ENCODE measurements at places on chromosomes 3 and 15. TPM values are rescaled to one million over a fixed set of nuclear protein-coding genes. Genes with fewer than 3 reads are reported as not detected.

The DNAJC17 gene
- 53.9 TPM for polyA plus RNA-seq

The ZNF620 gene
- 1.9 TPM for polyA plus RNA-seq

The ARL14 gene
- polyA plus RNA-seq: 27.4 TPM

The TERC gene
- not detected for polyA plus RNA-seq

The SCAANT1 gene
- not detected for polyA plus RNA-seq

The ZKSCAN7 gene
- polyA plus RNA-seq: 1.5 TPM

The ETV5 gene
- polyA plus RNA-seq: 3.2 TPM

The TBC1D23 gene
- 15.1 TPM for polyA plus RNA-seq

The HRG gene
- not detected for polyA plus RNA-seq

The HCLS1 gene
- 24.6 TPM for polyA plus RNA-seq

The KBTBD8 gene
- polyA plus RNA-seq: 0.62 TPM

The GOLGA8N gene
- polyA plus RNA-seq: 1.8 TPM

The SLCO2A1 gene
- polyA plus RNA-seq: 6.4 TPM

The BBS4 gene
- polyA plus RNA-seq: 14.4 TPM

The SEMA6D gene
- polyA plus RNA-seq: 0.61 TPM

The SEMA4B gene
- polyA plus RNA-seq: 11.3 TPM

The SCN11A gene
- polyA plus RNA-seq: 0.15 TPM

The ST8SIA2 gene
- polyA plus RNA-seq: not detected

The XCR1 gene
- not detected for polyA plus RNA-seq

The ERICH6 gene
- polyA plus RNA-seq: not detected

The ATR gene
- polyA plus RNA-seq: 13.6 TPM

The PGBD4 gene
- 0.44 TPM for polyA plus RNA-seq

The C3orf33 gene
- polyA plus RNA-seq: 1.5 TPM

The CCK gene
- 0.87 TPM for polyA plus RNA-seq

The MINAR1 gene
- 0.25 TPM for polyA plus RNA-seq

The RARB gene
- polyA plus RNA-seq: 1.7 TPM

The SLC9C1 gene
- polyA plus RNA-seq: not detected

The CDCP1 gene
- 7.8 TPM for polyA plus RNA-seq

The PDZRN3 gene
- polyA plus RNA-seq: 38.6 TPM

The ADAMTS9 gene
- 5.5 TPM for polyA plus RNA-seq

The SPINK8 gene
- polyA plus RNA-seq: not detected

The UBAP1L gene
- not detected for polyA plus RNA-seq

The CGGBP1 gene
- polyA plus RNA-seq: 27.8 TPM

The PARP9 gene
- polyA plus RNA-seq: 21.4 TPM

The PRR20G gene
- not detected for polyA plus RNA-seq

The ESYT3 gene
- 0.44 TPM for polyA plus RNA-seq

The LMAN1L gene
- polyA plus RNA-seq: not detected

The FOXB1 gene
- polyA plus RNA-seq: not detected

The MESP2 gene
- 0.56 TPM for polyA plus RNA-seq

The ALDH1L1 gene
- polyA plus RNA-seq: 1.4 TPM
